Cardiac muscle cell (in vitro differentiated cells and primary cell): ENCODE measurements at places on chromosomes 5 and 9. TPM values are rescaled to one million over a fixed set of nuclear protein-coding genes. Genes with fewer than 3 reads are reported as not detected.

DNA sequence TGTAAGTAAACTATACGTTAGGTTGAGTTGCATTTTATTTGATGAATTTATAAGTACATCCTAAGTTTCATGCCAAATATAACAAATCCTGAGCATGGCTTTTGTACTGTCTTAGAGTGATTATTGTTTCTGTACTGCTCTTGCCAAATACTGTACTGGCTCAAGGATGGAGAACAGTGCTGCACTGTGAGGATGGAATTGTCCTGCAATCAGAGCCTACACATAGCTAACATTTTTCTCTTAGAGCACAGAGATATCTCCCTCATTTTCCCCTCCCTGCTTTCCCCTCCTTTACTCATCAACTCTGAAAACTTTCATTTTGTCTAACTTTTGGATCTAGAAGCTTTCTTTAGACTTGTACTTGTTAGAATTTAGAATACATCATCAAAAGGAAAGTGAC lies 28.3 kb downstream of the LRRC70 start:
- DNase-seq = peak; percentile 85

DNA sequence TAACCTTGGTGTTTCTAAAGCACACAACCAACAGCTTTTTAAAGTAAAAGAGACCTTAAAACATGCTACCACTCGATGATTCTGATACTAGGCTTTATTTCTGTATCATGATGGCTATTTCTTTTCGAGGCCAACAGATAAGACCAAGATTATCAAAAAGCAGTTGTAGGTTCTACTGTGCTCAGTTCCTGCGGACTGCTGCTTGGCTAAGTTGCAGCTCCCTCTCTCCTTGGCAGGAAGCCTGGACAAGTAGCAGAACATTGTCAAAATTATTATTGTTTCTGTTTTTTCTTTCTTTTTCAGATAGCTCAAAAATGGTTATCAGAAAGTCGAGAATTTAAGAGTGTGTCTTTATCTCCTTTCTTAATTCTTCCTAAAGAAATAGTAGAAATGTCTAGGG lies 607.6 kb downstream of the PTPRD start:
- DNase-seq = no peak

GRCh38 chr5:82599692-82600091 lies 321.5 kb upstream of the RPS23 start:
- peak; percentile 16 for DNase-seq

DNA sequence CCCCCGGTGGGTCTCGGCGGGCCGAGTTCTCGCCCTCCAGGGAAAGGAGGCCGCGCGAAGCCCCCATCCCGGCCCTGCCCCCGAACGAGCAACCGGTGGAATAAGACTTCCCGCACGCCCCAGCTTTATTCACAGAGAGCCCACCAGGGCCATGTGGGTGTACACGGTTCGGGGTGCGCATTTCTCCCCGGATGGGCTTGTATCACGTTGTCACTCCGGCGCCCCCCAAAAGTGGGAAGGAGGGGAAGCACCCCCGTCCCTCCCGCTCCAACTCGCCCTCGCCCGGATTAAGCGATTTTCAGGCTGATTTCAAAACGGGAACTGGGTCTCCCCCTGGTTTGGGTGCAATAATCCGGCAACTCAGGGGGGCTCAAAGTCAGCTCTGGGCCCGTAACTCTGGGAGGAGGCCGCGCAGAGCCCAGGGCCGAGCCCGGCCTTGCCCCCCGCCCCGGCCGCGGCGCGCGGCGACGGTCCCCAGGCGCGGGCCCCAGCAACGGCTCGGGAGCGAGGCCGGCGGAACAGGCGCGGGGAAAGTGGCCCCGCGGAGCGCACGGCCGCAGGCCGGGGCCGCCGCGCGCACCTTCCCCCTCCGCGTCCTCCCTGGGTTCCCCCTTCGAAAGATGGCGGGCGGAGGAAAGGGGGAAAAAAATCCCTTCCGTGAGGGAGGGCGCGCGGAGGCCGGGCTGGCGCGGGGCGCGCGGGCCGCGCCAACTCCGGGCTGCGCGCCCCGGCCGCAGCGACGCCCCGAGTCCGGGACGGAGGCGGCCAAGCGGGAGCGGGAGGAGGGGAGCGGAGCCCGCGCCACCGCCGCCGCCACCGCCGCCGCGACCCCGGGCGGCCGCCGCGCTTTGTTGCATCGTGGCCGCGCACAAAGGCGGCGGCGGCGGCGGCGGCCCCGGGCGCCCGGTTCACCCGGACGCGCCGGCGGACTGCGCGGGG lies 644 bp downstream of the BRD3 start:
- DNase-seq = peak; percentile 46

DNA sequence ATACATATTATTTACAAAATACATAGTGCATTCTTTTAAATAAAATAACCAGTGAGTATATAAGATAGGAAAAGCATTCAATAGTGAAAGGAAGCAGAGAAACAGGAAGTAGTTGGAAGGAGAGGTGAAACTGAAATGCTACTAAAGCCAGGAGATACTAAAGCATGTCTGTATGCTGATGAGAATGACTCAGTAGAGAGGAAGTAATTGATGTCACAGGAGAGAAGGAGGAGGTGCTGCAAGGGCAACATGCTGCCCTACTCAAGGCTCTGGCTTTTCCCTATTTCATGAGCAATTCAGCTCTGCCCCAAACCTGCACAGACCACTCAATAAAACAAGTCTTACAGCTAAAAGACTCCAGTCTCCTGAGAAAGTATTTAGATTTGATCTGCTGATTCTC lies 108.5 kb upstream of the TXNDC8 start:
- DNase-seq = no peak

The CDH18 gene
- 0.21 and 0.28 TPM in 2 replicates for total RNA-seq
